Stimulated activated CD8-positive, alpha-beta memory T cell treated with anti-CD3 and anti-CD28 coated beads, Interleukin-4, amount 100 ng/mL, for 4 hours (primary cell): ENCODE measurements at places on chromosomes 5 and 9.

- no peak for DNase-seq
These were observed 88.0 kb upstream of the ELL2 start for GRCh38 chr5:96049398-96050272.

DNA sequence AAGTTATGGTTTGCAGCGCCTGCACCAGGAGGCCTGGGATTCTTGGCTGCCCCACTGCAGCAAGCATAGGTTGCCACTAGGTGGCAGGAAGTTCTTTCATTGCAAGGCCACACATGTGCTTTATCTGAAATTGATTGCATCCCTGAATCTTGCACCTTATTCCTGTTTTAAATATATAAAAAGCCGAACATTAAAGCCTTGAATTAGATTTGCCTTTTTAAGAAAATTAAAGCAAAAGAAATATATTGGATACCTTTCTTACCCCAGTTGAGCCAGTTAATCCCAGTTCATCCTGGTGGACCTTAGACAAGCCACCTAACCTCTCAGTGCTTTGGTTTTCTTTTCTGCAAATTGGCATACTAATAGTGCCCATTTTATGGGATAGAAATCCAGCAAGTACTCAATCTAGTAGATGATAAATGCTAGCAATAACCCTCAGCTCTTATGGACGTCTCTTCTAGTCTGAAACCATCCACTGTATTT, 6.3 kb upstream of the TRMT10B start:
- DNase-seq = peak; percentile 3

- no peak for DNase-seq
These were observed 208.0 kb upstream of the PDE4D start for GRCh38 chr5:60101573-60101972.

DNA sequence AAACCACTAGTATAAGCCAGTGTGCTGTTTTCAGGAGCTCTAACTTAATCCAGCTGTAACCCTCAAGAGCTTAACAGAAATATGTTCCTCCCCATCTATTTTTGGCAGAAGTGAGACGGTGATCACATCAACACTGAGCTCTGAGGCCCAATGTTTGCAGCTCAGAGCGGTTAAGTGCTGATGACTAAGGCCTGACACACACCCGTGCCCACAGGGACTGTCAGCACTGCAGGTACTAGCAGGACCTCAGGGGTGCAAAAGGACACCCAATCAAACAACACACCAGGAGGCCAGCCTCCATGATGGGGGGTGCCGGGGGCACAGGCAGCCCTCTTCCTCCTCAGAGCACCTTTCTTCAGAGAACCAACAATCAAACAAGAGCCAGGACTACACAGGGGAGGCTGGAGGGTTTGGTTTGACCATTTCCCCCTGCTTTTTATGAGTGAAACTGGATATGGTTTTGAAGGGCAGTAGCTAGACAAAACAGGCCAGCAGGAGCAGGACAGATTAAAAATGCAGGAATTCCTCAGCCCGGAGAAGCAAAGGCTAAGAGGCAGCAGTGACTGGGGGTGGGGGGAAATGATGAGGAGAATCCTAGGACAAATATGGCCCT, 61.3 kb downstream of the RAPGEF1 start:
- DNase-seq = peak; percentile 43

DNA sequence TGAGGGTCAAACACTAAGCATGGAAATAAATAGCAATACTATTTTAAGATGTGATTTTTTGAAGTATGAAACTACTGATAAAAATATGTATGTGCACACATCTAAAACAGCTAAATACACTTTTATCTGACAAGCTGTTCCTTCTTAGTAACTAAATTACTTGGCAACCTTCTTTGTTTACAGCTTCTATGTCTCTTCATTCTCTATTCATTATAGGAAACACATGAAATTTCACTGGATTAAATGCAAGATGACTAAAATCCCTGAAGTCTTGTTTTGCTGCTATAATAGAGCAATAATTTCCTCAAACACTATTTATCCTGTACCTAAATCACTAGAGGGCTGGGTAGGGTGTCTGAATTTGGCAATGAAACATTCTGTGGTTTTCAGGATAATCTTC, 11.7 kb downstream of the RICTOR start:
- DNase-seq = no peak

DNA sequence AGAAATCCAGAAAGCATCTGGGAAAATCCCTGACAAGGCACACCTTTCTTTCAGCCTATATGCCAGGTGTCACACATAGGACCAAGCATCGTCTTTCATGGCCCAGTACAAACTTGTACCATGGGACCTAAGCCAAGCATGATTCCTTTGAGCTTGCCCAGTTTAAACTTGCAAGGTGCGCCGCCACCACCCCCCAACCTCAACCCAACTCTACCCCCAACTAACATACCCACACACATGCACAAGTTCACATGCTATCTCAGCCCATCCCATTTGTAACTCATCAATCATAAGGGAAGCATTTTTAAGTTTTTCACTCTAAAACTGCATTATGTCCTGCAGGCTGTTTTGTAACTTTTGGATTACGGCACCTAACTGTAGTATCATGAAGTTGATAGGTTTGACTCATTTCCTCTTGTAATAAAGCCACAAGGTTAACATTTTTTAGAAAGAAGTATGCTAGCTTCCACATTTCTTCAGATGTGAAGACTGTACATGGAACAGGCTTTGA, 145.9 kb upstream of the FST start:
- DNase-seq = no peak

GRCh38 chr5:177372034-177372896, 12.0 kb upstream of the SLC34A1 start:
- no peak for DNase-seq

DNA sequence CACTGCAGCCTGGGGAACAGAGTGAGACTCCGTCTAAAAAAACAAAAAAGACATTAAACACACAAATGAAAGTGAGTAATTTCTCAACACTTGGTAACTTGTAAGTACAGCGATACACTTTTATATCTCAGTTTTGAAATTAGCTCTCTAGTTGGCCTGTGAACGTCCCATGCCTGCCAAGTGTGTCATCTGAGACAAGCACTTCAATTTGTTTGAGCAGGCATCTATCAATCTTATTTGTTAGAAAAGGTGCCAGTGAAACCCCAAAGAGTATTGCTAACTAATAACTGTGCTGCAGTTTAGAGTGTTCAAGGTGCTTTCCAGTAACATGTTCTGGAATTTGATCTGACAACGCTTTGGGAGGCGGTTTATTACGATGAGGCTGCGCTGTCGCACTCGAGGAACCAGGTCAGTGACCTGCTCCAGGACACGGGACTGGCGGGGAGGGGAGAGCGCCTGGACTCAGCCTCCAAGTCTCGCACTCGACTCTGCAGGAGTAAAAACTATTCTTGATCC, 1.1 kb upstream of the SPIN1 start:
- DNase-seq = no peak

DNA sequence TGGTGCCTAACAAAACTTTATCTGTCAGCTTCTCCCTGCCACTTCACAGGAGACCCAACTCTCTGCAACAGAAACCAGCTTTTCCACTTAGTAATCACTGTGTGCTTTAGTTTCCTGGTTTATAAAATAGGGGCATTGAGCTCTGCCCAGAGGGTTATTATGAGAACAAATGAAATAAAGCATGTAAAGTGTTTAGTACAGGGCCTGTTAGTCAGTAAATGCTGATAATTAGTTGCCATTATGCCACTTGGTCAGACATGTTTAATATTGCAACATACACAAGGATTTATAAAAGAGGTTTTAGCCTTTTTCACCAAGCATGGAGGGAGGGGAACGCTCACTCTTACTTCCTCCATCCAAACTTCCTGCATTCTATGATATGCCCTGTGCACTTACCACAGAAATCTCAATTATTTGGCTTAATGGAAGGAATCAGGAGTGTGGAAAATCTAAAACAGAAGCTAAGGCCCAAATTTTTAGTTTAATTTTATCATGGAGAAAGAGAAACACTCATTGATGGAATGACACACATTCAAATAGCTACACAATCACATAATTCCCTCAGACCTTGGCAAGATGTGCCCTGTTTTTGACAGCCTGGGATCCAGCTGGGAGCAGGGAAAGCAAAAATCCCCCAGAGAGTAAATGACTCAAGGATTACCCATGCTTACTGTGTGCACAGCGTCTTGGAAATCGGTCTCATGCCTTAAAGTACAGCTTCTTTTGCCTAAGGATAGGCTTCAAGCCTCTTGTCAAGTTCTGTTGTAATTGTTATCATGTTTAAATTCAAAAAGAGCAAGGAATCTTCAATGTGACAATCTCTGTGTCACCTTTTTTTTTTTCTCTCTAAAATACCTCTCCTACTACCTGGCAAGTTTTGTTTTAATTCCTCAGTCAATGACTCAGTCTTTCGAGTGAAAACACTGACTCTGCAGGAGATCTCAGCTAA, 34.0 kb downstream of the ZNF474 start:
- no peak for DNase-seq

DNA sequence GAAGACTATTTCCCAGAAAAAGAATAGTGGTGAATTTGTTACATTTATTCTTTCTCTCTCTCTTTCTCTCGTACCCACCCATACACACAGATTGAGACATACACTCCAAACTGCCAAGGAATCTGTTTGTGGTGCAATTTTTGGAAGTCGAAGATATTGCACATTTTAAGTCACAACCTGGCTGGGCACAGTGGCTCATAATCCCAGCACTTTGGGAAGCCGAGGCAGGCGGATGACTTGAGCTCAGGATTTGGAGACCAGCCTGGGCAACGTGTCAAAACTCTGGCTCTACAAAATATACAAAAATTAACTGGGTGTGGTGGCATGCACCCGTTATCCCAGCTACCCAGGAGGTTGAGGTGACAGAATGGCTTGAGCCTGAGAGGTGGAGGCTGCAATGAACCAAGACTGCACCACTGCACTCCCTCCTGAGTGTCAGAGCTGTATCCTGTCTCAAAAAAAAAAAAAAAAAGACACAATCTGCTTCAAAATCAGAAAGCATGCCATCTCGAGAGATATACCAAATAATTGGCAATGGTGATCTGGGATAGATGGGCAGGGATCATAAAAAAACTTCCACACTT, 19.2 kb upstream of the PLIN2 start:
- no peak for DNase-seq

GRCh38 chr5:58107704-58108103, 352.2 kb downstream of the PLK2 start:
- DNase-seq = no peak

DNA sequence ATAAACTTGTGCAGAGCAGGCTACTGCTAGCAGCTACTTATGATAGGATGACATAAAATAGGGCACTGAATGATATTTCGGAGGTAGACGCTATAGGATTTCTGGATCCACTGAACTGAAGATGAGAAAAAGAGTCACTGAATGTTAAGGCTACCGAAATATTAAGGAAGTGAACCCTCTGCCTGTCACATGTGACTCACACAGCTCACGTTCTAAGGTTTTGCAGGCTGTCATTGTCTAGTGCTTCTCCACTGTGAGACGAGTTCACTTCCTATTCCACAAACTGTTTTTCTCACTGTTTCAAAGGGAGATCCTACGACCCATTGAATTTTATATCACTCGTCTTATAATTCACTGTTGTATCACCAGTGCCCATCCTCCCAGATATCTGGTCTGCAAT, 100.8 kb downstream of the CTNND2 start:
- DNase-seq = no peak

- DNase-seq = no peak
These were observed 35.2 kb downstream of the LMNB1 start for GRCh38 chr5:126812199-126812570.

GRCh38 chr9:97768746-97769145, 71.6 kb upstream of the XPA start:
- no peak for DNase-seq

DNA sequence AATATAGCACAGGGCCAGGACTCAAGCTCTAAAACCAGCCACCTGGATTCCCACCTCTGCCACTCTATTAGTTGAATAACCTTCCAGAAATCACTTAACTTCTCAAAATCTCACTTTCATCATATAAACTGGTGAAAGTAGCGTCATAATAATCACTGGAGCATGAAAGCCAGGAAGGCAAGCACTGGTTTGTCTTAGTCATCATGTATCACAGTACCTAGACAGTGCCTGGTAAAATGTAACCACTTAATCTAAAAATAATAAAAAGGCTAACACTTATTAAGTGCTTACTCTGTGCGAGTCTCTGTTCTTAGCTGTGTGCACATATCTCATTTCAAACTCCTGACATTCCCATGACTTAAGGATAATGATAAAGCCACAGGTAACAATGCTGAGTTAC, 109.4 kb downstream of the ASTN2 start:
- DNase-seq = no peak

DNA sequence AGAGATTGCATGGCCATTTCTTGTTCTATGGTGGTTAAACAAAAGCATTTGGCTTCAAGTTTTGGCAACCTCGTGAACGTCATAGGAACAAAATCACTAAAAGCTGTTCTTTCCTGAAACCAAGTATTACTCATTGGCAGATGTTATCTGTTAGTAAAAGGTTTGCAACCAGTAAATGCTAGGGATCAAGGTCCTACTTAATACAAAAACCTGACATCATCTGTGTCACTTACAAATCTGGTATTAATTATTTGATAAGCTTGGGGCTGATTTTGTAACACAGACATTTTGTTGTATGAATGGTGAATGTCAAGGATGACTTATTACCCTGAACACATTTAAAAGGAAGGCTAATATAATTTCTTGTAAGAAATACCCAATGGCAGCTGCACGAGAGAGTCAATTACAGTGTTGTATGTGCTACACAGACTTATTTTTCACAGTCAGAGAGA, 486.4 kb upstream of the ZNF608 start:
- no peak for DNase-seq

DNA sequence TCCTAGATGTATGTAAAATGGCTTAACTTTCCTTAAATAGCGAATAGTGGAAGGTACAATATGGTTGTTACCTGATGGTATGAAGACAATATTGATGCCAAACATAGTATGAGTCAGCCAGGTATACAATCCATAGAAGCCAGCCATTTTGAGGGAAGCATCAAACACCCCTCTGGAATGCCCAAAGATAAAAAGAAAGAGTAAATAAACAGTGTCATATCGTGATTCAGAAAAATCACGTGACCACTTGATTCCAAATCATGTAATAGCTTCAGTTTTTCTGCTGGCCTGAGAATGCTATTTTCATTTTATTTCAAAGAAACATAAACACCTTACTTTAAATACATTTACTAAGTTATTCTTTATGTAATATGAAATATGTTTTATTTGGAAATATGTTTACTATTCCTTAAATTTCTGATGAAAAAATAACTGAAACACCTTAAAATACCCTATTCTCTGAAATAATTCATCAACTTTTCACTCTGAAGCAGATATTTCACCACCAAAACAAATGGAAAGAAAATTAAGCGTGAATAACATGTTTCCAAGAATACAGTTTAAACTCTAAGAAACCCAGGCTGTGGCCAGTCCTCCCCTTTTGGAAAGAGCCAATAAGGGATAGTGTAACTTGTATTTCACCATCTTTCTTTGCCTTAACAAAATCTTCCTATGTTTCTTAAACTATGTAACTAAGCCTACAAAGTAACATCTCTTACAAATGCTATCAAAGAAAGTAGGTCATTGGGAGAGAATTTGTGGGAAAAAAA, 24.8 kb upstream of the CTNNAL1 start:
- DNase-seq = no peak

DNA sequence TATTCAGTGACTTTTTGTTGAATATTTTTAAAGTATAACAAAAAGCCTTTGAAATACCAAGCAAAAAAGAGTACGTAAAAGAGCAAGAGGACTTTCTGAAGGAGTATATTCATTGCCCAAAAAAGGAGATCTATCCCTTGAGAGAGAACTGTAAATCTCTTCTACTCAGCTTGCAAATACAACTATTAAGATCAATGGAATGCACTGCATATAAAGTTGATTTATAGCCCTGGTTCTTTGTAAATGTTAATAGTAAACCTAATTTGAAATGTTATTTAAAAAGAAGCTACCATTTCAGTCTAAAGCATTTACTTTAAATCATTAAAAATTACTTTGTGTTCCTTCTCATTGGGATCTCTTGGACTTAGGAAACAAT, 168.1 kb downstream of the PDE4D start:
- no peak for DNase-seq
